T-helper 2 cell (primary cell): ENCODE measurements at places on chromosomes 11 and 22.

DNA sequence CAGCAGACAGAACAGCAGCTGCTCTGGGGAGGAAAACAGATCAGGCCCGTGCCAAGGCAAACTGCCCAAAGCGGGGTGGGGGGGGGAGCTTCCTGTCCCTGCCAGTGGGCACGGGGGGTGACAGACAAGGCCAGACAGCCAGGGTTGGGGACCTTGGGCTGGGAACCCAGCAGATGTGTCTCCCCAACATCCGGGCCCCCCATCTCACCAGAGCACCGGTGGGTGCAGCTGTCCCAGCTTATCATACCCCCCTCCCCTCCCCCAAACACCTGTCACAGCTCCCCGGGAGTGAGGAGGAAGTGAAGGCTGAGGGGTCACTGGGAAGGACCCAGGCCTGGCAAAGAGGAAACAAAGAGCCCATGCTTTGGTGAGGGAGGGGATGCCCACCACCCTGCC lies 1.3 kb downstream of the PPP1R14B start:
- DNase-seq, result peak; percentile 53

GRCh38 chr11:108654994-108655631 lies 9.8 kb upstream of the DDX10 start:
- DNase-seq, result no peak

DNA sequence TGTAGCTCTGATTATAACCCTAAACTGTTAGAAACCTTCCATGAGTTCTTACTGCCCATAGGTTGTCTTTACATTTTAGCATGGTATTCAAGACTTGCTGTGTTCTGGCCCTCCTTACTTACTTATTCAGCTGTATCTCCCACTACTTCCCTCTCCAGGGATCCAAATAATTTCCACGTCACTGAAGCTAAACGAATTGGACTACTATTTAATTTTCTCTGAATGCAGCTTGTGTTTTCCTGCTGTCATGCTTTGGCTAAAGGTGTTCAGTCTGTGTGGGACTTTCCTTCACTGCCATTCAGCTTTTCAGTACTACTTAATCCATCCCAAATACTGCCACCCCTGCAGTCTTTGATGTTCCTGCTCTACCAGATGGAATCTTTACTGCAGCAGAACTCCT lies 88.3 kb downstream of the UVRAG start:
- DNase-seq, result no peak

DNA sequence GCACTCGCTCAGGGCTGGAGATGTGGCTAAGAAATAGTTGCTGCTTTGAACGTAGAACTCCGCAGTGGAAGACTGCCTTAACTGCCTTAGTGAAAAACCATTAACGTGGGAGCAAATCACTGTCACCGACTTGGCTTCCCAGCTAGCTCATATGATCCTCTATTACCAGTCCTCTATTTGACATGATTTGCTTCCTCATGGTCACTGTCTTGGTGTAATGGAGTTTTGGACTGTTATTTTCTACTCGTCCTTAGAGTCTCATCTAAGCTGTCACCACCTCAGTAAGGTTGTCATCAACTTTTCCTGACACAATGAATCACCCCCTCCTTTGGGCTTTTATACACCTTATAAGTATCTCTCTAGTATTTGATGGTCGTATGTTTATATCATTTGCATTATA lies 167.1 kb upstream of the NARS2 start:
- DNase-seq, result no peak

DNA sequence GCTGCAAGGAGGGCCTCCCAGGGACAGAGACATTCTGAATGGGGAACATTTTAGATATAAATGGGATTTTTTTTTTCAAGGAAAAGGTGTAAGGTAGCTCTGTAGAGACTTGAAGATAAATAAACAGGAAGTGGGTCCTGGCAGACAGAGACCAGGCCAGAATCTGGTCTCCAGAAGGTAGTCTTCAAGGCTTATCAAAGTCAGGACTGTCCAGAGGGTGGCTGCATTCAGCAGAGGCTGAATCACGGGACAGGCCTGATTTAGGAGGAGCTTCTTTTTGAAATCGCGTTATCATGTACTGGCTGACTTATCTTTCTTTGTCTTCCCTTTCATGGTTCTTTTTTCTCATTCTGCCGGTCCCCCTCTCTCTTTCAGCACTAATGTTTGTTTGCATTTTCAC lies 542.9 kb downstream of the NTM start:
- DNase-seq, result no peak

DNA sequence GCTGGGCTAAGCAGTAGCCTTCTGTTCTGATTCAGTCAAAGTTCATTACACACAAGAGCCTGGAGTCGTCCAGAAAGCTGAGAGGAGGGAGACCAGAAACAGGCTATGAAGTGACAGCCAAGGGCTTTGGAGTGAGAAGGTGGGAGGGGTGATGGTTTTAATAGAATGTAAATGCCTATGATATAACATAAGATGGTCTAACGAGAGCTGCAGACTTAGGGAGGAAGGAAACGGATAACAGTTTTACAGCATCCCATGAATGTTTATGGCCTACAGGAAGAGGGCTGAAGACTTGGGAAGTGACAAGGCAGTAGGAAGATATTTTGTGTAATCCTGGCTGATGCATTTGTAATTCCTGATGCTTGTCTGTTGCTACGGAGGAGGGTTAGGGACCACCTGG lies 62.0 kb downstream of the DHCR7 start:
- no peak for DNase-seq

DNA sequence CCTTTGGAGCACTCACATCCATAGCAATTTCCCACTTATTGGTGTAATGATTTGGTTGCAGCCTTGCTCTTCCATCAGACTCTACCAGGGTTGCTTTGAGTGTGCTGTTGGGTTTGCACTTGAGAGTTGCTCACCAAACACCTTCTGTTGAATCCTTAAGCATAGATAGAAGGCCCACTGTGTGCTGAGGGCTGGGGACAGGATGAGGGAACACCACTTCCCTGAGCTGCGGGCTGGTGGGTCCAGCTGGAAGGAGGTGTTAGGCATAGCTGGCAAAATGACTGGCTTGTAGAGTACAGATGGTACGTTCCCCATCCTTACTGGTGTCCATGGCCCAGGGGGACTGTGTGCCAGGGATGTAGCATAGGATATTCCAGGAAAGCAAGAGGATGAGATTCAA lies 3.9 kb downstream of the PRDM11 start:
- DNase-seq, result no peak
